Upper lobe of left lung (tissue), 6 donors: ENCODE measurements at places on chromosomes 1 and 21. TPM values are rescaled to one million over a fixed set of nuclear protein-coding genes. Genes with fewer than 3 reads are reported as not detected.

- no peaks in the 10 kb centered on the region for H3K27me3 ChIP-seq
- no peak overlapping the region for H3K4me3 ChIP-seq
- DNase-seq, result no peak
- H3K4me1 ChIP-seq, result no peaks in the 10 kb centered on the region
These were observed 32.2 kb upstream of the GADD45A start for GRCh38 chr1:67652800-67653199.

GNG4 gene
- not detected for total RNA-seq

GRCh38 chr1:7967196-7967595, 5.7 kb downstream of the PARK7 start:
- no peaks in the 10 kb centered on the region for H3K27me3 ChIP-seq
- no peak overlapping the region for H3K27ac ChIP-seq
- no peak overlapping the region for H3K4me3 ChIP-seq
- H3K36me3 ChIP-seq, result peaks cover 68% of the 10 kb centered on the region
- peaks cover 10% of the 10 kb centered on the region for H3K4me1 ChIP-seq

DNA sequence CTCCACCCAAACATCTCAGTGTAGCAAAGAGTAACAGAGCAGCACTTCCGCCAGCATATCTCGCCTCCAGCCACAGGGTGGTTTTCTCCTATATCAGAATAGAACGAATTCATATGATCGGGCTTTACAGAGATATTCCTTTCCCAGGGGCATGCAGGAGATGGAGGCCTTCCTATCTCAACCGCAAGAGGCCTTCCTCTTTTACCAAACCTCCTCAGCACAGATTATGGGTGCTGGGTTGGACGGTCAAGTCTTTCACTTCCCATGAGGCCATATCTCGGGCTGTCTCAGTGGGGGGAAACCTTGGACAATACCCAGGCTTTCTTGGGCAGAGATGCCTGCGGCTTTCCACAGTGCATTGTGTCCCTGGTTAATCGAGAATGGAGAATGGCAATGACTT, 65.8 kb downstream of the OVGP1 start:
- H3K27ac ChIP-seq, result no peak overlapping the region
- H3K36me3 ChIP-seq, result no peaks in the 10 kb centered on the region
- no peak for DNase-seq
- no peak overlapping the region for H3K4me3 ChIP-seq

TRIM63 gene
- total RNA-seq, result not detected

DNA sequence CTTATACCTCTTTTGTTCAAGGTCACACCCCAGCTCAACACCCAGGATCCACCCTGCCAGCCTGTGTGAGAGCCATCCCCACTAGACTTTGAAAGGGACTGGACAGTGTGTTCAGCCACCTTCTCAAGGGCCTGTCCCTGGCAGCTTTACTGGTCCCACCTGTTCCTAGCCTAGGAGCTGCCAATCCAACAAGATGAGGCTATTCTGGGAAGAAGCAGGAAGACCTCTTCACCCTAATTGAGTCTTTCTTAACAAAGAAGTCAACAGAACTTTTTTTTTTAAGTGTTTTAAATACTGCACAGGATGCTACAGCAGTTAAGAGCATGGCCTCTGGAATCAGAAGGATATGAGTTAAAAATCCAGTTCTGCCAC, 95.8 kb upstream of the HOOK1 start:
- no peak for DNase-seq
- H3K4me1 ChIP-seq, result peaks cover 4% of the 10 kb centered on the region
- H3K27me3 ChIP-seq, result no peaks in the 10 kb centered on the region
- no peaks in the 10 kb centered on the region for H3K36me3 ChIP-seq

PCSK9 gene
- total RNA-seq, result 9.4 TPM
